ENCODE measurements at places on chromosomes 2 and 18.

GRCh38 chr2:197348721-197349360 is 38.3 kb upstream of the ANKRD44 start:
- DNase-seq, result no peak

DNA sequence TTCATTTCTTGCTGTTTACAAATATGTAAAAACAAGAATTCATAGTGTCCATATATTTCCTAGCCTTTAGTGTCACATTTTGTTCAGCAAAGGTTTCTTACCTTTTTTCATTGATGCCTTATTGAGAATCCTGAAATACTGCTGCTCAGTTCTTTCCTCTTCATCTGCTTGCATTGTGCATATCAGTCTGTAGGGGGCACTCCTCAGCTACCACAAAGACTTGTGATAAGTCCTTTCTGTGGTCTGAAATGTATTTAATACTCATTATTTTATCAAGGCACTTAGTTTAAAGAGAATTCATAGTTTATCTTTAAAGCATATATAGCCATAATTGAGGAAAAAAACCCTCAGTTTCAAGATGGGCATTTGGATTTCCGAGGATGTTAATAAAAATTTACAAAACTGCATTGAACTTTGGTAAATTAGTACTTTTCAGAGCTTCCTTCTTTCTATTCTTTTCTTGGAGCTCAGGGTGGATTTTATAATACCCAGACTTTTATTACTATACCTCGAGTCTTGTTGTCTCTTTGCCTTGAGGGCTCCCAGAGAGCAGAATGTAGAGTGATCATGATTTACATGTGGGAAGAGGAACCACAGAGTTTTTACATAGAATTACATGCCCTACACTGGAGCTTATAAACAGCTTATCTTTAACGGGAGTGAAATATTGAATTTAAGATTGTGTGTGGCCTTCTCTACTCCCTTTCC is 570.1 kb downstream of the PLCL1 start:
- peak; percentile 34 for DNase-seq

DNA sequence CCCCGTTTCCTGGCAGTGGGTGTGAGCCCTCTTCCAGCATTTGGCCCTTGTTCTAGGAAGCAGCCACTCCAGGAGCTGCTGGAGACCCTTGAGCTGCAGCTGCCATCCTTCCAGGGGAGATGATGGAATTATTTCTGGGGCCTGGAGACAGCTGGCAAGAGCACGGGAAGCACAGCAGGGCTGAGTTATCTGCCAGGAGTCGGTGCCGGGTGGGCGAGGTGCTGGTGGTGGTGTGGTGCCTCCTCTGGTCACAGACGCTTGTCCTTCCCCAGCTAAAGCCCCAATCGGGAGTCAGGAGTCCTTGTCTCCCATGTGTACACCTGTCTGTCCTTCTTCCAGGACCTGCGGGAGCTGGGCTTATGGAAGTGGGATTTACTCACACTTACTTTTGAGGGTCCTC is 36.0 kb downstream of the DPYSL5 start:
- no peak for DNase-seq

DNA sequence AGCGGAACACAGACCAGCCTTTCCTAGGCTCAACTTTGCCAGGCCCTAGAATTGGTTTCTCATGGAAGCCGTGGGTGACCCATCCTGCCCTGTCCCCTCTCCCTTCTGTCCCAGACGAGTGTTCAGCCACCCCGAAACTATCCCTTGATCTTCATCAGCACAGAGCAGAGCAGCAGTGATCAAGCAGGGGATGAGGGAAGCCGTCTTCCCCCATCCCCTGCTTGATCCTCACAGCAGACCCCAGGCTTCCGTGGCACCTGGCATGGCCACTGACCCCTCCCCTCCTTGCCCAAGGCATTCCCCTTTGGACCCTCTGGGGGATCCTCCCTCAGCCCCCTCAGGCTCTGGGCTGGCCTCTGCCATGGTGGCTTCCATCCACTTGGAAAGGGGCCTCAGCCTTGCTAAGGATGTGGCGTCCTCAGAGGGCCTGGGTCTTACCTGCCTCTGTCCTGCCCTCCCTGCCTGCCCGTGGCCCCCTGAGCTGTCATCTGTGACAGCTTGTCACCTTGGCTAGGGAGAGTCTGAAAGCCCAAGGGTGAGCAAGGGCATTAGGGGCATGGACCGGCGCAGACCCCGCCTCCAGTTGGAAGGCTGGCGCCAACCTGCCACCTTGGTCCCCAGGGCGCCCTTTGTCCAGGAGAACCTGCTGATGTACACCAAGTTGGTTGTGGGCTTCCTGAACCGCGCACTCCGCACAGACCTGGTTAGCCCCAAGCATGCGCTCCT is 10.4 kb upstream of the CCDC74A start:
- DNase-seq, result no peak

DNA sequence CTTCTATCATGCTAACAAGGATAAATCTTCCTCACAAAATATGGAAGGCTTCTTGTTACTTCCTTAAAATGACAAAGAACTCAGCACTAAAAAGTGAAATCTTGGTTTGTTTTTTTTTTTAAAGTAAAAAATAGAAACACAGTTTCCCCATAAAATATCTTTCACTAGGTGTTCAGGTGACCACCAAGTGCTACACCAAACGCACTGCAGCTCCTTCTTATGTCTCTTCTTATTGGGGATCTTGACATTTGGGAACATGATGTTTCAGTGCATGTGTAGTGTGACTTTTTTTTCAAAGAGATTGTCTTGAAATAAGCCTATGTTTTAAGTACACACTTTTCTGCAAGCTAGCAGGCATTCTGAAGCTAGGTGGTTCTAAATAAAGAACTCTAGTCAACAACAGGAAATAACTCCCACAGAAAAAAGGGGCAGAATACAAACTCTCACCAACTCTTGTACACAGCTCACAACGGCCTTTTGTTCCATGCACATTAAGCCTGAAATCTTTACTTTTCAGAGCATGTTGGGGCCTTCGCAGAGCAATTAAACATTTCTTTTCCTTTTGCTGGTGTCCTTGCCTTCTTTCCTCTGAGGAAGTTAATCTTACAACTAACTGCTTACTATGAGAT is 13.2 kb upstream of the SERTAD2 start:
- no peak for DNase-seq

DNA sequence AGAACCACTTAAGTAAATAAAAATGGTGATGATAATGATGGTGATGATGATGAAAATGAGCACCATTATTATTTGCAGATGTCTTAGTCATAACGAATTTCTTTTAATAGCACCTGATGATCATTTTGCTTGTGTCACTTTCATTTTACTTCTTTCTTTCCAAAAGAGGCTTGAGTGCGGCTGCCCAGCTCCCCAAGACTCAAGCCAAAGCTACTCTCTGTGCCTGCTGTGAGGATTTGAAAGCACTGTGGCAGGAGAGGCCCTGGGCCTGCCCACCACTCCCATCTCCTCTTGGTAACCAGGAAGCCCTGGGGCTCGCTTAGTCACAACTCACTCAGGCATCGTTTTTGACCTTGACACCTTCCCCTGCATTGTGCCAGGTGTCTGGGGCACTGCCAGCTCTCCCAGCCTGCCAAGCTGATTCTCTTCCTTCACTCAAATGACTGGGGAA is 41.2 kb downstream of the RPL37A start:
- no peak for DNase-seq

DNA sequence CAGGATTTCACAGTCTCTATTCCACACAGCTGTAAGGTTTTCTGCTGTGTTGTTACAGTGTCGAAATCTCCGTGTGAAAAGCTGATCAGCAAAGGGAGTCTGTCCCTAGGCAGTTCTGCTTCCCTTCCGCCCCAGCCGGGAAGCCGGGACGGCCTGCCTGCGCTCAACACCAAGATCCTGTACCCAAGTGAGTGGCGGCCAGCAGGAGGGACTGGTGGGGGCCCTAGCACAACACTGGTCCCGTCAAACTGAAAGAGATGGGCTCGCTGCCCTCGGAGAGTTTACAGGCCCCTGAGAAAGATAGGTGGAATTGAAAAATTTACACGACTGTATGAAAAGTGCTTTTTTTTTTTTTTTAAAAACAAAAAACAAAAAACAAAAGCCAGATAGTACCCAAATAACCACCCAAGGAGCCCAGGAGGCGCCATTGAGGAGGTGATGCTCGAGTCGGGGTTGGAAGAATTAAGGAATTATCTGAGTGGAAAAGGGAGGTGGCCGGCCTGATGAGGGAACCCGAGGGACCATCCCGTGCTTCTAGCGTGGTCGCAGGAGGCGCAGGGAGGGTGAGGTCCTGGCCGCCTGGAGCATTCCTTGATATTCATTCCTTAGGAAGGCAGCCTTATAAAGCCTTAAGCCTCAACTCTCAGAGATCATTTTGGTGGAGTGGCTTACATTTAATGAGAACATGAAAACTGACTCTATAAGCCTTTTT is 96.7 kb downstream of the DGKD start:
- DNase-seq, result no peak

- no peak for DNase-seq
Measured at GRCh38 chr18:26135548-26135947, 1.9 kb downstream of the PSMA8 start.

DNA sequence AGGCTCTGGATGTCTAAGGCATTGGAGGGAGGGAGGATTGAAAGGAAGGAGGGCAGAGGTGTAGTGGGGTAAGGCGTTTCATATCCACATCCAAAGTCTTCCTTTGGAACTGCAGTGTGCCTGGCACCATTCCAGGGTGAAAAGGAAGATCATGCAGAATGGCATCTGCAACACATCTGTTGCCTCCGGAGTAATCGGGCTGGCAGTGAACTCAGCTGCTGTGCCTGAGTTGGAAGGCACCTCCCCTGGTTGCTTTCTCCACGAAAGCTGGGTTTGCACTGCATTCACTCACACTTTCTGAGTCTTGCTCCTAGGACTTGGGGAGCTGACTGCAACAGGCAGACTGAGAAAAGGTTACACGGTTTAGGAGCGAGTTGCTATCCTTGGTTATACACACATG is 30.3 kb upstream of the SEC11C start:
- no peak for DNase-seq

- peak; percentile 58 for DNase-seq
Measured at GRCh38 chr2:191675807-191676721, 1.9 kb upstream of the NABP1 start.

DNA sequence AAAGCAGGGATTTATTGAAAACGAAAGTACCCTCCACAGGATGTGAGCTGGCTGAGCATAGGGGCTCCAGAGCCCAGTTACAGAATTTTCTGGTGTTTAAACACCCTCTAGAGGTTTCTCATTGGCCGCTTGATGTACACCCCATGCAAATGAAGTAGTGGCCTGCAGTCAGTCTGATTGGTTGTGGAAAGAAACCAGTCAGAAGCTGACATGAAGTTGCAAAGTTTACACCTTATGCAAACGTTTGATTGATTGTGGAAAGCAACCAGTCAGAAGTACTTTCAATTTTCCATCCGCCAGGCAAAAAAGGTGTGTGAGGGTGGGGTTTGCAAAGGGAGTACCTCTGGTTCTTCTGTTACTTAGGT is 62.3 kb downstream of the VWA3B start:
- DNase-seq, result no peak
